ENCODE measurements at places on chromosomes 16 and 17. TPM values are rescaled to one million over a fixed set of nuclear protein-coding genes. Genes with fewer than 3 reads are reported as not detected.

- H3K4me3 ChIP-seq: no peak overlapping the region
- no peak for DNase-seq
- H3K4me1 ChIP-seq: peaks cover 17% of the 10 kb centered on the region
- no peak overlapping the region for H3K27ac ChIP-seq
- no peaks in the 10 kb centered on the region for H3K36me3 ChIP-seq
Observed at GRCh38 chr17:35449371-35449931, 885 bp upstream of the SLFN13 start.

DNA sequence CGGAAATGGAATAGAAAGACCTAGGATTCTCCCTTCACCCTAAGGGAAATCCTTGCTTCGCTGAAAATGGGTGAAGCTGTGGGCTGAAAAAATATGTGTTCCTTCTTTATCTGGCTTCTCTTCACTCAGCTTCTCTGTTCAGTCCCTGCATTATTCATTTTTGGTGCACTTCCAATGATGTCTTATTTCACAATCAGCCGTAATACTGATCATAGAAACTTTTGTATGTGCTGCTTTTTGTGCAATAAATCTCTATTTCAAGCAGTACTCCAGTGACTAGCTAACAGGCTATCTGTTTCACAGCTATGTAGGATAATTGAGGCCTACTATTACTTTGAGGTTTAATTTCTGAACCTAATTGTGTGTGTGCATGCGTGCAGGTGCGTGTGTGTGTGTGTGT lies 144.6 kb downstream of the FOXL1 start:
- no peaks in the 10 kb centered on the region for H3K36me3 ChIP-seq
- no peaks in the 10 kb centered on the region for H3K27me3 ChIP-seq
- no peak overlapping the region for H3K27ac ChIP-seq
- DNase-seq: no peak

GRCh38 chr16:15575293-15576049 lies 67.5 kb downstream of the MARF1 start:
- no peaks in the 10 kb centered on the region for H3K27me3 ChIP-seq
- H3K36me3 ChIP-seq: no peaks in the 10 kb centered on the region
- no peak for DNase-seq
- no peak overlapping the region for H3K27ac ChIP-seq
- no peak overlapping the region for H3K4me3 ChIP-seq

GRCh38 chr17:11608396-11608795 lies 10.1 kb downstream of the DNAH9 start:
- H3K27ac ChIP-seq: no peak overlapping the region
- H3K27me3 ChIP-seq: no peaks in the 10 kb centered on the region
- no peak overlapping the region for H3K4me3 ChIP-seq
- H3K36me3 ChIP-seq: no peaks in the 10 kb centered on the region
- no peak for DNase-seq

GRCh38 chr17:3935825-3936355 lies 19.6 kb upstream of the P2RX1 start:
- DNase-seq: no peak
- peaks cover 76% of the 10 kb centered on the region for H3K36me3 ChIP-seq
- H3K4me3 ChIP-seq: no peak overlapping the region
- H3K4me1 ChIP-seq: no peaks in the 10 kb centered on the region

DNA sequence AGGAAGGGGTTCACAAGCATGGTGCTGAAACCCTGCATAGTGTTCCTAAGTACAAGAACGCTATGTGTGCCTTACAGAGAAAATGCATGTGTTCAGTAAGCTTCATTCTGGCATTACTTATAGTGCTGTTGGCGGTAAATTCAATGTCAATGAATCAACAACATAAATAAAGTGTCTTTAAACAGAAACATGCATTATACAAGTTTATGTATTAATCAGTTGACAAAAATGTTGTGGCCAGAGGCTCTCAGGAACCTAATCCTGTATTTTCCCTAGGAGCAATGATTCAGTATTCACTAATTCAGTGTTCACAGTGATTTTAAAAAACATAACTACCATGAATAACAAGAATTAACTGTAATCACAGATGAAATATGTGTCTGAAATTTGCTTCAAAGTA lies 47.1 kb upstream of the MYOCD start:
- no peak overlapping the region for H3K27ac ChIP-seq
- no peak for DNase-seq
- no peaks in the 10 kb centered on the region for H3K36me3 ChIP-seq
- no peaks in the 10 kb centered on the region for H3K4me1 ChIP-seq
- H3K27me3 ChIP-seq: no peaks in the 10 kb centered on the region

DNA sequence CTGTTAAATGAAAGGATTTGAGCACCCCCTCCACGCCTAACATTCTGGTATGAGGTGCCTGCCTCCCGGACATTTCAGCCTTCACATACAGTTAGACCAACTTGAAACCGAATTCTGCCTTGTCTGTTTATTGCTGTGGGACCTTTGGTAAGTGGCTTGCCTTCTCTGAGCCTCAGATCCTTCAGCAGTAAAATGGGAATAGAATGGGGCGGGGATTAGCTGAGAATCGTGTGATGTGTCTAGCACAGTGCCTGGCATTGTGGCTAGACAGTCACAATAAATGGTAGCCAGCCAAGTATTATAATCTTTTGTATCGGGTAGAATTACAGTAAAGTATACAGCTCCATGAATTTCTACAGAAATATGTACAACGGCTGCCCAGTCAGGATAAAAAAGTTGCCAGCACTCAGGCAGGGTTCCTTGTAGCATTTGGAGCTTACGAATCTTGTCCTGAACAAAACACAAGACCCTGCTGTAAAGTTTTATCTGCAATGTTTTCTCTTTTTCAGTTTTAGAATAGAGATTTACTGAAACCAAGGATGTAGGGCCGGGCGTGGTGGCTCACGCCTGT lies 786 bp downstream of the TMC7 start:
- no peak overlapping the region for H3K4me3 ChIP-seq
- H3K36me3 ChIP-seq: no peaks in the 10 kb centered on the region
- peaks cover 5% of the 10 kb centered on the region for H3K27me3 ChIP-seq
- H3K4me1 ChIP-seq: no peaks in the 10 kb centered on the region
- no peak overlapping the region for H3K27ac ChIP-seq

GRCh38 chr17:39325528-39326240 lies 75.7 kb downstream of the FBXL20 start:
- no peak overlapping the region for H3K4me3 ChIP-seq
- H3K27me3 ChIP-seq: no peaks in the 10 kb centered on the region
- no peaks in the 10 kb centered on the region for H3K4me1 ChIP-seq
- DNase-seq: no peak
- H3K27ac ChIP-seq: no peak overlapping the region
- H3K36me3 ChIP-seq: peaks cover 3% of the 10 kb centered on the region

- H3K36me3 ChIP-seq: no peaks in the 10 kb centered on the region
- H3K4me1 ChIP-seq: peaks cover 9% of the 10 kb centered on the region
Observed at GRCh38 chr16:53131363-53132071, 76.7 kb downstream of the CHD9 start.

DNA sequence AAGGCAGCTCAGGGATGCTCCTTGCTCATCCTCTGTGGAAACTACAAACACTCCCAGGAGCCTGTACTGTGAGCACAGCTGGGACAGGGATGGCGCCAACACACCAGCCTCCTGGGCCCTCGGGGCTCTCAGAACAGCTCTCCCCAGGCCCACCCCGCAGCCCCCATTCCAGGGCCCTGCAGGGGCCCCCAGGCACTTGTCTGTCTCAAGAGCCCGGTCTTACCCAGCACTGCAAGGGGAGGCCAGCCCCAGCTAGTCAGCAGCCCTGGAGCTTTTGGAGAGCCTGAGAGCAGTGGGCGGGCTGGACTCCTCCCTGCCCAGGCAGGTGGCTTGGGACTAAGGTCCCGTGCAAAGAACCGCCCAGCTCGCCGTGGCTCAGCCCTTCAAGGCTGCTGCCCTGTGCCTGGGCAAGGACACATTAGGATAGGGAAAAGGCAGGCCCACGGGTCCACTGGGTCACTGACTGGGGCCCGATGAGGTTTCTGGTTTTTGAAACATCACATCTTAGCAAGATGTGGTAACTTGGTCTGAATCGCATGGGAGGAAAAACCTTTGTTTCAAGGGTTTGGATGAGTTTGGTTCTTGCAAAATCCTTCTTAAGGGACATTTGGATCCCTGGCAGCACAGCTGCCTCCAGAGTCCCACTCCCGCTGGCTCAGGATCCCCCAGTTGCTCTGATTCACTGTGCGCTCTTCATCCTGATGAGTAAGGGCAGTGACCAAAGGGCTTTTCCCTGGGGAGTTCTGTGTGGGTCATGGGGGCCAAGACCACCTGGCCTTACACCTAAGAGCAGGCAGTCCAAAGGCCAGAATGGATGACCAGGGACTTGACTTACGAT lies 2.8 kb downstream of the DNASE1L2 start:
- H3K27ac ChIP-seq: no peak overlapping the region
- no peak for DNase-seq
- H3K4me3 ChIP-seq: no peak overlapping the region
- H3K36me3 ChIP-seq: peaks cover 13% of the 10 kb centered on the region

Gene EEF2KMT
- 3.7 TPM for total RNA-seq

Gene NPIPA3
- 0.86 TPM for total RNA-seq

Gene LDHD
- total RNA-seq: not detected

Gene ITGA3
- 14.4 TPM for total RNA-seq

Gene IQCK
- 1.7 TPM for total RNA-seq

Gene NPIPB2
- total RNA-seq: 17.5 TPM
